GM13976 (cell line): ENCODE measurements at places on chromosomes 5 and 9.
A peak's percentile ranks its signal among the peaks of the same experiment; 100 is the strongest.

DNA sequence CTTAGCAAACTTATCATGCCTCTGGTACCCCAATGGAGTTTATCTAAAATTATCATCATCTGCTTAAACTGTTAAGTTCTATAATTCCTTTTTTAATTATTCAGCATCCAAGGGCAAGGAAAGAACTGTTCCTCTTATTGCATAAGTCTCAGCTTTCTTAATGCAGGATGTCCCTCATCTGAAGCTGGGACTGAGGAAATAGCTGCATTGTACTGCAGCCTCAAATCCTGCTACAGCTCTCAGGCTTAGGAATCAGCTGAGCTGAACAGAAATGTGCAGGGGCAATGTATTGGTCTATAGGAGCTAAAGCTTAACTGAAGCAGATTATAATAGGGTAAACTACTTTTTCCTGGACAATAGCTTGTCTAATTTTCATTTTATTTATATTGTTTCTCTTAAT lies 48.0 kb downstream of the HAPLN1 start:
- no peak for DNase-seq

DNA sequence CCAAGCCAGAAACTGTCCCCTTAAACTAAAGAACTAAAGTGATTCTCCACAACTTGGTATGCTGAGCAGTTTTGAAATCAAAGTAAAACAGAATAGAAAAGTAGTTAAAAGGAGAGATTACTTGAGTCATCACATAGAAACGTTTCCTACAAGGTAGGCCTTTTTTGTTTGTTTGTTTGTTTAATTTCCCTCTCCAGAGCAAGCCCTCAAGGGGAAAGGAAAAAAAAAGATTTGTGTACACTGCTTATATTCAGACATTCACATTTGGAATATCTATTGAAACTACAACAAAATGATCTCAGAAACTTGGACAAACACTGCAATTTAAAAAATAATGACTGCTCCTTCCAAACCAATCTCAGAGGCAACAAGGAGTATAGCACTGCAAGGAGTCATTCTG lies 304.7 kb upstream of the NREP start:
- no peak for DNase-seq

GRCh38 chr5:132294728-132295504 lies 722 bp downstream of the SLC22A4 start:
- no peak for DNase-seq

- no peak for DNase-seq
Observed at GRCh38 chr5:168883991-168884390, 304.8 kb upstream of the PANK3 start.

GRCh38 chr5:82208371-82208770 lies 69.8 kb downstream of the RPS23 start:
- no peak for DNase-seq

GRCh38 chr5:53350368-53350767 lies 130.1 kb upstream of the FST start:
- no peak for DNase-seq

GRCh38 chr9:35526087-35526801 lies 36.3 kb downstream of the RUSC2 start:
- no peak for DNase-seq

- no peak for DNase-seq
Observed at GRCh38 chr5:33180900-33181299, 259.9 kb upstream of the TARS1 start.

GRCh38 chr5:117805058-117805457 lies 1183.3 kb downstream of the DTWD2 start:
- no peak for DNase-seq

DNA sequence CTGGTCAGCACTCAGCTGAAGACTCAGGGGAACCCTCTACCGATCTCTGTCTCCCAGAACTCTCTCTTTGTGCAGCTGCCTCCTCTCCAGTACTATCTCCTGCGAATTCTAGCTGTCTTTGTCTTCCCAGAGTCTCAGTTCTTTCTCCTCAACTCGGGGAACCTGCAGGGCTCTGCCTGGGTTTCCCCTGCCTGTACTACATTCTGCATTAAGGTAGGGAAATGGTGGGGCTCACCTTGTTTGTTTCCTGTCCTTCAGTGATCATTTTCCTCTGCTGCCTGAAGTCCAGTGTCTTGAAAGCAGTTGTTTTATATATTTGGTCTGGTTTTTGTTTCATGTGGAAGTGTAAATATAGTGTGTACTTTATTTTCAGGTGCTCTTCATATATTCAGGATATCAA lies 43.1 kb upstream of the IGFBPL1 start:
- DNase-seq, result no peak

DNA sequence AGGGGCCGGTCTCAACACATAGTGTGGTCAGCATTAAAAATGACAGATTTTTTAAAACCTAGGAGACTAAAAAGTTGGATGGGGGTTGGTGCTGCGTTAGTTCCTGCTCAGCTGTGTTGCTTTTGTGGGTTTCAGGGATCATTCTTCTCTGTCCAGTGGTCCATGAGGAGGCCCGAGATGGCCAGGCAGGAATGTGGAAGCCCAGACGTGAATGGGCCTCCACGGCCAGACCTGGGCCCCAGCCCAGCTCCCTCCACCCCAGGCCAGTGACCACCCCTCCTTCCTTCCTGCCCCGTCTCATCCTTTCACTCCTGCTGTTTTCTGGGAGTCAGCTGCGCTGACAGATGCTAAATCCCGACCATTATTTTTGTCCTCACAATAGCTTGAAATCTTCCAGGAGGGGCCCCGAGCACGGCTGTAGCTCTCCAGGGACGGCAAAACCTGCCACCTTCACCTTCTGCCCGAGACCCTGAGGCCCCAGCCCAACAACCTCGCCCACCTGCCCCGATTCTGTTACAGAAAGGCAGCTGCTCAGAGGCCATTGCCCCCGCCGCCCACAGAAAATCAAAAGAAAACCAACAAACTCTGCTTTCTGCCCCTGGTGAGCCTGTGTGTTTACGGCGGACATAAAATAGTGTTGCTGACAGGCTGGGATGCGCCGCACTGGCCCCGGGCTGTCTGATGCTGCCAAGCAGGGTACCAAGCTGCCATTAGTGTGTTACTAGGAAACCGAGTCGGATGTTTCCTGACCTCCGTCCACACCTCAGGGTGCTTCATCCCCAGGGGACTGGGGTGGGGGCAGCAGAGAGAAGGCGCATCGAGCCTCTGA lies 83.7 kb upstream of the SARDH start:
- DNase-seq, result peak; percentile 70

DNA sequence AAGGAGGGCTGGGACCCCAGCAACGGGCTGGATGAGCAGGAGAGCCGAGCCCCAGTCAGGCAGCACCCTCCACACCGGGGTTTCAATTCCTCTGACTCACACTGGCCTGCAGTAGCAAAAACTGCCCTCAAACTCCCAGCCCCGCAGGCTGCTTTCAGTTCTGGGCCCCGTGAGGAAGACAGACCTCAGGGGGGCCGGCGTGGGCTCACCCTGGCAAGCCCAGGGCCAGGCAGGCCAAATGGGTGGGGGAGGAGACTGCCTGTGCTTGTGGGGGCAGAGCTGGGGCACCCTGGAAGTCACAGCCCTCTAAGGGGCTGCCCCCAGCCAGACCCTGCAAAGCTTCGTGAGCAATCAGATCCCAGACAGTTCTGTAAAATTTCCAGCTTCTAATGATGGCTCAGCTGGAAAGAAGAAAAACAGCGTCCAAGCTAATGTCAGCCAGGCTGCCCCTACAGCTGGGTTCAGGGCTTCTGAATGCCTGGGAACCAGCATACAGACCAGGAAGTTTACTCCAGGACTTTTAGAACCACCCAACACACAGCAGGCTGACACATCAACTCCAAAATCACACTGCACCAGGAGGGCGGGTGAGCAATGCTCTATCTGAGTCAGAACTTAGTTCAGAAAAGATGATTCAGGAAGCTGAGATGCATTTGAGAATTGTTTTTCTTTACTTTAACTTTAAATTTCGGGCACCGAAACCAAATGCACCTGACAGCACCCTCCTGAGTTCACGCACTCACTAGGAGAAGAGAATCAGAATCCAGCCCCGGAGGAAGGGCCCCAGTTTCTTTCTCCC lies 34.7 kb downstream of the LPCAT1 start:
- peak; percentile 80 for DNase-seq

DNA sequence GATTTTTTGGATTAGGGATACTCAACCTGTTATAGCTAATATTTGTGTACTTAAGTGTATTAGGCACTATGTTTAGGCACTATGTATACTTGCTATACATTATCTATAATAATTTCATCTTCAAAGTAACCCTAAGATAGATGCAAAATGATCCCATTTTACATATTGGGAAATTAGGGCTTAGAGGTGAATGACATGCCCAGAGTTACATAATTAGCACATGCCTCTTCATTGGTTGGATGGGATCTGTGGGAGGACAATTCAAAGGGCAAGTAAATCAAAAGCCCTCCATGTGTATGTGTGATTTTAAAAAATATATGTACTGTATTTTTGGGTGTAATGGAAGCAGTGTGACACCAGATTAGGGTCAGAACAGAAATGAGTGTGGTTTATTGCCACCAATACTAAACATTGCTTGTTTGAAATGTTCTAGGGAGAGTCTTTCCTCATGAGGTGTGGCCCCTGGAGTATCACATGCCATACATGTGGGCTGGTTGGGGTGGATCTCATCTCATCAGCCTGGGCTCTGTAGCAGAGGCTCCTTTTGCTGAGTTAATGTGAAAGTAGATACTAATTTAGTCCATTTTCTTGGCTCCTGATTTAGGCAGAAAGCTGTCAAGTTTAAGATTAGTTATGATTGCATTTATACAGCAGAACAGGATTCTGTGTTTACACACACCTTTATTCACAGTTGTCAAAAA lies 5.5 kb downstream of the C9orf85 start:
- DNase-seq, result peak; percentile 37

DNA sequence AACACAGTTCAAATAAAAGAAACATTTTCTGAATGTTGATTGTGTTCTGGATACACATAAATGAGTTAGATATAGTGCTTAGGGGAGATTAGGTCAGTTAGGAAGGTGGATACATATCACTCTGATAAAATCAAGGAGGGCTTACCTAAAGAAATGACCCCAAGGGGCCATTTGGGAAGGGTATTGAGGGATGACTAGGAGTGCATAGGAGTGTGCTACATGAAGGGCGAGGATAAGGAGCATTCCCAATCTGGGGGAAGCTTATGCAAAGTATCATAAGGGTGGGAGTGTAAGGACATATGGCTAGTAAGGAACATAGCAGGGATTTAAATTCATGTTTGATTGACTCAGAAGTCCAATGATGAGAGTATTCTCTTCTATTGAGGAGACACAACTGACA lies 183.6 kb downstream of the NSG2 start:
- DNase-seq, result no peak

DNA sequence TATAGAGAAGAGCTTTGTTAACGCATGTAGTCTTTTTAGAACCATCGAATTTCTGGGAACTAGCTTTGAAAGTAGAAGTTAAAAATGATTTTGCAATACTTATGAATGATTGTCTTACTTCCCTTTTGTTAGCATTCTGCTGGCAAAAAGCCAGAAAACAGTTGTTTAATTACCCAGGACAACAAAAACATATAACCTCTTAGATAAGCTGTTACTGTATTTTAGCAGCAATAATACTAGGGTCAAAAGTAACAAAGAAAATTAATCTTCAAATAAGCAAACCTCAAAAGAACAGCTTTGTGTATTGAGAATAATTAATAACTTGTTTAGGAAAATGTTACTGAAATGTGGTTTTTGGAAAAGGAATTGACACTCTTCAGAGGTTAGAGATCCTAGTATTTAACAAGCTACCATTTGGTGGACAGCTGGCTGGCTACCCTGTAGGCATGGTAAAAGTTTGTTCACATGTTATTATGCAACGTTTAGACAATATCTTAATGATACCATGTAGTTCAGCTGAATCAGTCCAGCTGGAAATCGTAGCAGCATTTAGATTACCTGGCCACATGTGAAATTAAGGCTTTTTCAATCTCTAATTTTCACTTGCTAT lies 3.8 kb downstream of the FGF10 start:
- DNase-seq, result no peak

DNA sequence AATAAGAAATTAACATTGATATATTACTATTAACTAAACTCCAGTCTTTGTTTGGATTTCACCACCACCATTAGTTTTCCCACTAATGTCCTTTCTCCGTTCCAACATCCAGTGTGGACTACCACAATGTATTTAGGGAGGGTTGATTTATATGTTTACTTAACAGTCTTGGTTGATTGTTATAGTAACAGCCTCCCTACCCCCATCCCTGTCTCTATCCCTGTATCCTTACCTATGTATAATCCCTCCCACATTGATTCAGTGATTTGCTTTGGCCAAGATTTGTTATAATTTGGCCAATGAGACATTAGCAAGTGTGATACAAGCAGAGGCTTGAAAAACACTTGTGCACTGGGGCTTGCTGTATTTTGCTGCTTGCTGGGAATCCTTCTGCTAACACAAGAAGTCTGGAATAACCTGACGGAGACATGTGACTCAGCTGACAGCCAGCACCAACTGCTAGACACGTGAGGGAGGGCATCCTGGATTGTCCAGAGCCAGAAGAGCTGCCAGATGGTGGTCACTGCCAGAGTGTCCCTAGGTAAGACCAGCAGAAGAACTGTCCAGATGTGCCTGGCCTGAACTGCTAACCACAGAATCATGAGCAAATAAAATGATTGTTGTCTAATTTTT lies 51.2 kb upstream of the TCF7 start:
- no peak for DNase-seq

DNA sequence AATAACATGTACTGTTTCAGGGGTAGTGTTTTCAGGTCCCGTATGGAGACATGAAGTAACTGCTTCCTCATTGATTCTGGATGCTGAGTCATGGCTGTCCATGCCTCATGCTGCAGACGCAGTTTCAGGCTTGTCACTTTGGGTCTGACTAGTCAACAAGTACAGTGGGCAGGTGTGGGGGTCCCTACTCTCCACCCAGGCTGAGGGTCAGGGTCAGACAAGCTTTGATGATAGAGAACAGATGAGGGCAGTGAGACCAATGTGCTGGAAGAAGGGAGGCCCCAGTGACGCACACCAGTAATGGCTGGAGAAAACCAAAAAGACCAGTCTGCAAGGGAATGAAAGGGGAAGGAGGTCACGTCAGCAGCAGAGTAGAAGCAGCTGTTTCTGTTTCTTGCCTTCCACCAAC lies 80.0 kb upstream of the NFIL3 start:
- no peak for DNase-seq

GRCh38 chr9:37302277-37302676 lies 120.2 kb upstream of the GRHPR start:
- DNase-seq, result peak; percentile 62

- DNase-seq, result no peak
Observed at GRCh38 chr5:20020247-20020646, 32.2 kb upstream of the CDH18 start.

- DNase-seq, result no peak
Observed at GRCh38 chr5:33944543-33945132, 8.5 kb downstream of the RXFP3 start.
